Cardiac fibroblast (primary cell): ENCODE measurements at places on chromosomes 2 and 18.

DNA sequence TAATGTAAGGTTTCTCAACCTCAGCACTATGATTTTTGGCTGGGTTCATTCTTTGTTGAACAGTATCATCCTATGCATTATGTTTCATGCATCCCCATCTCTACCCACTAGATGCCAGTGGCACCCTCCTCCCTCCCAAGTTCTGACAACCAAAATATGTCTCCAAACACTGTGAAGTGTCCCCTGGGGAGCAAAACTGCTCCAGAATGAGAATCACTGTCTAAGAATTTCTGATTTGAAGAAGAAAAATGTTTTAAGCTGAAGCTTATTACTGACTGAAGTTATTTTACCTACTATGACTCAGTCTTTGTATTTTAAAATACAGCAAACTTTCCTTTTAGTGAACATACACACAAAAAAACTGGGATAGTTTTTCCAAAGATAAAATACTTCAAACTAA is 3.4 kb downstream of the THADA start:
- no peak for DNase-seq

DNA sequence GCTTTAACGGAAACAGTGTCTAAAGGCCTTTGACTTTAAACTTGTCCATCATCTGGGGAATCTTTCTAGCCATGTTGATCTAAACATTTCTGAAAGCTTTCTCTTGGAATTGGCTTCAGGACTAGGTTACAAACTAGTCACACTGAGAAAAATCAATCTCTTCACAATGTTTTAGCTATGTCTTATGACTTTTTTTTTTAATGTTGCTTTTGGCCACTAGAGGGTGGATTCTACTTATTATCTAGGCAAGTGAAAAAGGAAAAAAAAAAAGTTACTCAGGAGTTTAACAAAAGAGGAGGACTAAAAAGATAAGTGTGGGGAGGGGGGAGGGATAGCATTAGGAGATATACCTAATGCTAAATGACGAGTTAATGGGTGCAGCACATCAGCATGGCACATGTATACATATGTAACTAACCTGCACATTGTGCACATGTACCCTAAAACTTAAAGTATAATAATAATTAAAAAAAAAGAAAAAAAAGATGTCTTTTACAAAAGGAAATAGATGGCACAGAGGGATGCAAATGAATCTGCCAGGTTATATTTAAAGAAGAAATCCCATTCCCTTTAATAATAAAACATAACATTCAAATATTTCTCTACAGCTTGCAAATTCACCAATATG is 160.4 kb upstream of the PID1 start:
- DNase-seq, result peak; percentile 83

DNA sequence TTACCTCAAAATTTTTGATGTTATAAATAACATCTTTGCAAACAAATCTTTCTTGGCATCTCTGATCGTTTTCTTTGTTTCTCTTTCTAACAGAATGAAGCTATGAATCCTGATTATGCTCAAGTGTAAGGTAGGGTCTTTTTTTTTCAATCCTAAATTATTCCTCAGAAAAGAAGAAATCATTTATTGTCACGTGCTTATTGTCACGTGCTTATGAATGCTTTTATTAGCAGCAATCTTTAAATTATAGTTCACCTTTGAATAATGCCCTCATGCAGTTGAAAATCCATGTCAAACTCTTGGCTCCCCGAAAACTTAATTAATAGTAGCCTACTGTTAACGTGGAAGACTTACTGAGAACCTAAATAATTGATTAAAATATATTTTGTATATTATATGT is 39.2 kb upstream of the EPAS1 start:
- DNase-seq, result no peak

DNA sequence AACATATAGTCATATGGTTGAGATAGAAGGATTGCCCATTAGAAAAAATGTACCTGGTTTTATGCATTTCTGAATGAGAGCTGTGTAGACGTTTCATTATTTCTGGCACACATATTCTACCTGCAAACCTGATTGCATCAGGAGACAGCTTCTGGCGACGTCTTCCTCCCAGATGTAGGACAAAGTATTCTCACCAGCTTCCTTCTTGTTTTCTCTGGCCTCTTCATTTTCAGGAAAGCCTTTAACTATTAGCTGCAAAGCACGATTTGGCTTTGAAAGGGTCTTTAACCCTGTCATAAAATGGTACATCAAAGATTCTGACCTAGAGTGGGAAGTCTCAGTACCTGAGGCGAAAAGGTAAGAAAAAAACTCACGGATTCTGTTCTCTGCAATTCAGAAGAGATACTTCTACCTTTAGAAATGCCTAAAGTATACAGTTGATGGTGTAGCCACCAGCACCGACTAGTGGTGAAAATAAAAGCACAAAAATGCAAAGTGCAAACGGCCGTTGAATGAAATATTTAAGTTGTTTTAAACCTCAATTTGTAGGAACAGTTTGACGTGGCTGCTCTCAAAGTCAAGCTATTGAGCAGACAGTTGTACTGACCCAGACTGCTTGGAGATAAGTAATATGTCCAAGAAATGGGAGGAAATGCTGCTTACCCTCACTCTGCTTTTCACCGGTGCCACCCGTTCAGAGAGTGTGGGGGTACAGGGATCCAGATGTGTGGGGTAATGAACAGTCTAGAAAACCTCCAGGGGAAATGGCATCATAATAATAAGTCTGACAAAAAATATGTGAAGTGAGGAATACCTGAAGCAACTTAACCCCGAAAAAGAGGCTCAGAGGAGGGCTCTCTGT is 20.2 kb downstream of the IL18RAP start:
- peak; percentile 64 for DNase-seq

DNA sequence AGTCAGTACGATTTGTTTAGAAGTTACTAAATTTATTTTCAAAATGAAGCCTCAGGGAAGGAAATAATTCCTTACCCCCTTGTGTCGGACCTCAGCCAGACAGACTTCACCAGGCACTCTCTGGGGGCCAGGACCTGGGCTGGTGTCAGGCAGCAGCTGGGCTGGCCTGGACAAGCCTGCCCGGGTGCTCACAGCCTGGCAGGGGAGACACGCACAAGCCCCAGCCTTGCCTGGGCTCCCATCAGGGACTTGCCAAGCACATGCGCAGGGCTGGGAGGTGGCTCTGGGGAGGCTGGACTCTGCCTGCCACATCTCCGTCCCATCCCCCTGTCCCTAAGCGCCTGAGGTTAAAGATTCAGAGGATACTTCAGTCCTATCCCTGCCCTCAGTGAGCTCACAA is 56.8 kb upstream of the HS6ST1 start:
- no peak for DNase-seq

DNA sequence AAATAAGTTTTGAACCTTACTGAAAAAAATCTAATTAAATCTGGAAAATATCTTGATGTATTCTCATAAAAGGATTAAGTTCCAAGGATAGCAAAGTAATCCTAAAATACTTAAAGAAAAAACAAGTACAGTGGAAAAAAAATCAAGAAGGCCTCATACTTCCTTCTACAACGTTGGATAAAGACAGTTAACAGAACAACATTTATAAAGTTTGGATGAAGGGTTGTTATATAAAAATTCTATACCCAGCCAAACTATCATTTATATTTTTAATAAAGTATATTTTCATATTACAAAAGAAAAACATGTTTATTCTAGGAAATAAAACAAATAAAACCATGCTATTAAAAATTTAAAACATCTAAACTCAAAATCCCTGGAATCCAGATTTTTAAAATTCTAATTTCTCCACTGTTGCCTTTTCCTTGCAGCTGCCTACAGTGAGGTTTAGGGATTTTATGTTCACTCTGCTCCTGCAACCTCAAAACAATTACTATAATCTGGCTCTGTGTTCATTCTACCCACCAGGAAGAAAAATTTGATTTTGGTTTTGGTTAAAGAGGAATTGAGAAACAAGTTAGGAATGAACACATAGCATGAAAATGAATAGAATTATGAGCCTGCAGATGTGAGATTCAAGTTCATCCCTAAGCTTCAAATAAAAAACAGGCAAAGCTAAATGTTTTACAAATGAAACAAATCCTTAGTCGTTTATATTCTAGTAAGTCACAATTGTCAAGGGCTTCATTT is 142.8 kb downstream of the LPIN1 start:
- no peak for DNase-seq

GRCh38 chr2:50743471-50743870 is 288.5 kb downstream of the NRXN1 start:
- DNase-seq, result no peak

- DNase-seq, result peak; percentile 67
Measured at GRCh38 chr2:230974096-230974913, 21.6 kb upstream of the SPATA3 start.

DNA sequence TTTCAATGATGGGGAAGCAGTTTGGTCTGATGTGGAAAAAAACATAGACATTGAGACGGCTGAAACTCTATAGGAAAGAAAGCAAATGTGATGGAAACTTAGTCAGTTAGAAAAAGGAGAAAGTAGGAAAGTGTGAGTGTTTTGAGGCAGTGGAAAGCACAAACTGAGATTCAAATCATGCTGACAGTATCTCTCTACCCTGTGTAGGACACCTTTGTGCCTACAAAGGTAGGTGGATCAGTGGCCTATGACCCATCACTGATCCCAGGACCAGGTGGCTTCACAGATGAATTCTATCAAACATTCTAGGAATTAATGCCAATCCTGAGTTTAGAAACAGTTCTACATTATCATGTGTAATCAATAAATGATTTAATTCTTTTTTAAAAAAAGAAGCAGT is 57.1 kb downstream of the CD226 start:
- no peak for DNase-seq

DNA sequence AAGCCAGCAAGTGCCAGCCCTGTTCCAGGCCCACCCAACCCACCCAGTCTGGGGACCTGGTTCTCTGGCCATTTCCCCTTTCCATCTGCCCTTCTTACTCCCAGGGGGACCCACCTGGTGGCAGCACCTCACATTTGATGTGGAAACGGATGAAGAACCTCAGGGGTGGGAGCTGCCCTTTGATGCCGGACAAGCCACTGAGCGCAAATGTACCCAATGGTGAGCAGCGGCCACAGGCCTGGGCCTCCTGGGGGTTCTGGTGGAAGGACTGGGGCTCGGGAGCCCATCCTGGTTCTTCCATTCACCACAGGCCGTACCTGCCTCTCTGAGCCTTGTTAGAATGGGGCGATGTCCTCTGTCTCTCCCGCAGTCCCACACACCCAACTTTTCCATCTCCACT is 84.7 kb downstream of the EPAS1 start:
- no peak for DNase-seq

GRCh38 chr18:37434161-37434860 is 131.3 kb downstream of the CELF4 start:
- no peak for DNase-seq

DNA sequence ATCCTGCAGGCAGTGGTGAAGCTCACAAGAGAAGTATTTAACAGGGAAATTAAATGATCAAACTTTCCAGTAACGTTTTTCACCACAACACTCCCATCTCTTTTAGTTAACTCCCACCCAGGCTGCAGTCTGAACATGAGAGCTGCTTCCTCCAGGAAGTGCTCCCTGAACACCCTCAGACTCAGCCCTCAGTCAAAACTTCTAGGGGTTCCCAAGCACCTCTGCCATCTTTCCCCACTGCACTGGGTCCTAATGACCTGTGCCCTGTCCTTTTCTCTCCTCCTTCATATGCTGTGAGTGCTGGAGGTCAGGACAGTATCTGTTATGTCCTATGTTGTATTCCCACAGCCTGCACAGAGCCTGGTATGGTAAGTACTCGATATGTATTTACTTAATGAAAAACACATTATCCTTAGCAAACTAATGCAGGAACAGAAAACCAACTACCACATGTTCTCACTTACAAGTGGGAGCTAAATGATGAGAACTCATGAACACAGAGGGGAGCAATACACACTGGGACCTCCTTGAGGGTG is 49.2 kb upstream of the ASPRV1 start:
- no peak for DNase-seq

DNA sequence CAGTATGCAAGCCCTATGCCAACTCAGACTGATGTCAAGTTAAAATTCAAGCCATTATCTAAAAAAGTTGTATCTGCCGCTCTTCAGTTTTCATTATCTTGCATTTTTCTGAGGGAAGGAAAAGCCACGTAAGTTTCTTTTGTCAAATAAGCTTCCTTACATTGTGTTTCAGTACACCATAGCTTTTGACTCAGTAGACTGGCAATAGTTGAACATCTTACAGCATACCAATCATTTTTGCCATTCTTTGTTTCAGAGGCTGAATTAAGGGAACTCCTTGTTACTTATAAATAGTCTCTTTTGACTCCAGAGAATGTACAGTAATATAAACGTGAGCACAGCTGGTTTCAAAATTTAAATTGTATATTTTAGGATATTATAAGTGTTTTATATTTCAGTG is 120.6 kb downstream of the EHBP1 start:
- DNase-seq, result peak; percentile 76

DNA sequence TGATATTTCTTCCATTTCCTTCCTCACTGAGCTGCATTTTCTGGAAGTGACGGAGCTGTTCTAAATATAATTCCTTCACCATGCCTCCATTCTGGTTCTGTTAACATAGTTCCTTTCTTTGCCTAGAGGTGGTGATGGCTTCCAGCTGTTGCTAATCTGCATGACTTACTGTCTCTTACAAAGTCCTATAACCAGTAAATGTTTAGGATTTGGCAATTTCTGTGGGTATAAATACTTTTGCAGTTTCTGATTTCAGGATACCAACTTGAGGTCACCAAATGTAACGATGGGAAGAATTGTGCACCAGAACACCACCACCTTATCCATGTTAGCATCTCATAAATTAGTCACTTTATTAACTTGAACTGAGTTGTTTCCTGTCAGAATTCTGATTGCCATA is 101.7 kb upstream of the FN1 start:
- peak; percentile 81 for DNase-seq

- DNase-seq, result no peak
Measured at GRCh38 chr2:204005940-204006721, 69.6 kb downstream of the ICOS start.
